Nucleus accumbens (tissue), 56 donors: ENCODE measurements at places on chromosomes 12 and 14.
A peak's percentile ranks its signal among the peaks of the same experiment; 100 is the strongest.

DNA sequence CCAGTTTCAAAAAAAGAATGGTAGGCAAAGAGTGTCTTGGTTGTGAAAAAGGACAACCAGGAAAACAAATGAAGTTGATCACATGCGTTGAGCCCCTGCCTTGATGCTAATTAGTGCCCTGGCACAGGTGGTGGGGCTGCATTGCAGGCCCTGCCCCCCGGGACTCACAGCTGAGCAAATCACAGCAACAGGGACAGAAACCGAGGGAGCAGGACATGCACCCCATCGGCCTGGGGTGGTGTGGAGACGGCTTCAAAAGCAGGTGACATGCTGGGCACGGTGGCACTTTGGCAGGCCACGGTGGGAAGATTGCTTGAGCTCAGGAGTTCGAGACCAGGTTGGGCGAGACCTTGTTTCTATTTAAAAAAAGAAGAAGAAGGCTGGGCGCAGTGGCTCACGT is 1.1 kb upstream of the PAPLN start:
- DNase-seq = no peak

- DNase-seq = no peak
Observed at GRCh38 chr12:105561546-105562198, 231.2 kb downstream of the C12orf75 start.

DNA sequence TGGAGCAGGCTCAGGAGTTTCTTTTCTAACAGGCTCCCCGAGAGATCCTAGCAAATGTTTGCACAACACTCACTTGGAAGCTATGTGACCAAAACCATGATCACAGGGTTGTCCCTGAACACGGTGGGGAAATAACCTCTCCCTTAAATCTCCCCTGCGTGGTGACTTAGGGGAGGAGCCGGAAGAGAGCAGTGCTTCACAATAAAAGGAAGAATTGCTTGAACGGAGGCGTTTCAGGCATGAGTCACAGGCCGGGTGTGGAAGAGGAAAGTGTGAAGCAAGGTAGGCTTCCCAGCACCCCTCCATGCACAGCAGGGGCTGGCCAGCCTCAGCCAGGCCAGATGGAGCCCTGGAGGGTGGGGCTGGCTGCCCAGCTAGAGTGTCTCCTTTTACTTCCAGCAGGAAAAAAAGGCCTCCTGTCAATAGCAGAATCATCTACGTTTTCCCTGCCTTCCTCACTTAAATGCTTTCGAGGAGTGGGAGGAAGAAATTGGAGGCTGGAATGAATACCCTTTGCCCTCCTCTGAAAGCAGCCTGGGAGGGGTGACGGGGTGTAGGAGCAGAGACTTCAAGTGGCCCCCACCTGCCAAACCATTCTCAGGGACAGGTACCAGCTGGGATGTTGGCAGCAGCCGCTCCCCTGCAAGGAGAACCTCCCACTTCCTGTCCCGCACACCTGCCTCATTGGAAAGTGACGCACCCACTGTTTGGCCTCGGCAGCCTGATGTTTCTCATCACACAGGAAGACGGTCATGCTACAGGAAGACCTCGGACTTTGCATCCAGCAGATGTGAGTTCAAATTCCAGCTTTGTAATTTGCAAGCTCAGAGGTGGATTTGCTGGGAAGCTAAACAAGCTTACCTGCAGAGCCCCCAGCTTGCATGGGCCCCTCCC is 30.1 kb upstream of the PPP2R5C start:
- no peak for DNase-seq

DNA sequence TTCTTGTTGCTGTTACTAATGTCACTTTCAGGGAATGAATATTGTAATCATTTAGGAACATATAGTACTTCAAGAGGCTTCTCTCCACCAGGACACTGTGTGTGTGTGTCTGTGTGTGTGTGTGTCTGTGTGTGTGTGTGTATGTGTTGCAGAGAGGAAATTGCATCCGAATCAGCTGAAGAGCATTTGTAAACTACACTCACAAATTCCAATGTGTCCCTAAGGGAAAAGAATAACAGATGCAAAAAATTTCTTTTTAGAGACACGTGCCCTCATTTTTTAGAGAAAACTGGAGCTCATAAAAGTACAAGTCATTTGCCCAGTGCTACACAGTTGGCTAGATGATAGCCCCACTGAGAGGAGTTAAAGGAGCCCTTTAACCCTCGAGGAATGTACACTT is 168.8 kb downstream of the ANO4 start:
- DNase-seq = no peak

DNA sequence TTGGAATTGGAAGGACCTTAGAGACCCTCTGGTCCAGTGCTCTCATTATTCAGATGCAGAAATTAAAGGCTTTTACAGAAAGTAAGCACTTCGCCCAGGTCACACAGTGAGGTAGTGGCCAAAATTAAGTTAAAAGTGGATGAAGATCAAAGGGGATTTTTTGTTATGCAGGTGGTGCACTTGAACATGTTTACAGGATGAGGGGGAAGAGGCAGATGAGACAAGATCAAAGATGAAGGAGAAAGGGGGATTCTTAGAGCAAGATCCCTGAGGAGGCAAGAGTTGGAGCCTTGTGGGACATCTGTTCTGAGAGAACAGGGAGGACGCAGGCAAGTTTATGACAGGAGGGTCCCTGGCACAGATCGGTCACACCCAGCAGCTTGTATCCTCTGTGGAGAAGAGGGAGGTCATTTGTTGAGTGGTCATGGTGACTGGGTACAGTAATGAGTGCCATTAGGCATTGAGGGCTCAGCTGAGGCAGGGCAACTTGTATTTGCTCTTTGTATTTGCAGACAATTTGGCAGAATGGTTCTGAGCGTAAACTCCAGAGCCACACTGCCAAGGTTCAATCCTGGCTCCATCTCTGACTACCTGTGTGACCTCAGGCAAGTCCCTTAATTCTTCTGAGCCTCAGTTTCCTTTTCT is 84.0 kb downstream of the BORCS5 start:
- no peak for DNase-seq

DNA sequence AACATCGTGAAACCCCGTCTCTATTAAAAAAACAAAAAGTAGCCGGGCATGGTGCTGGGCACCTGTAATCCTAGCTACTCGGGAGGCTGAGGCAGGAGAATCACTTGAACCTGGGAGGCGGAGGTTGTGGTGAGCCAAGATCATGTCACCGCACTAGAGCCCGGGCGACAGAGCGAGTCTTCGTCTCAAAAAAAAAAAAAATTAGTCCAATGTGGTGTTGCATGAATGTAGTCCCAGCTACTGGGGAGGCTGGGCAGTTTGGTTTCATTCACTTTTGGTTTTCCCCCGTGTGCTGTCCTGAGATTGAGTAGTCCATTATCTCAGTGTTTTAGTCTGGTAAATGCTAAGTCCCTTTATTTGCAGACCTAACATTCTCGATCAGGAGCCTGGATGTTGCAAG is 19.5 kb downstream of the RPS29 start:
- DNase-seq = no peak

DNA sequence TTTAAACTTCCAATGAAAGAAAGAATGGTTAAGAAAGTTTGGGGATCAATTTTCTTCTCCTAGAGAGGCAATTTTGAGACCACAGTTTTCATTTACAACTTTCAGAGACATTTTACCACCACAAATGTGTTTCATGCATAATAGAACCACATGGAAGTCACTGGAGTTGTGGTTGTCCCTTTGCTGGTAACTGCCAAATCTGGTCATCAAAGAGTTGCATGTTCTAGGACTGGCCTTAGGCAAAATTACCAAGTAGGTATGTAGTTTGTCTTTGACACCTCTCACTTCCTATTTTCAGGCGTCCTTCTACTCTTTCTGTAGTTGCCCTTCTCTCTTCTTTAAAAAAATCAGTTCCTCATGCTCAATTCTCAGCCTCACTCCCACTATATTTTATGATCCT is 54.3 kb upstream of the TMX1 start:
- no peak for DNase-seq

DNA sequence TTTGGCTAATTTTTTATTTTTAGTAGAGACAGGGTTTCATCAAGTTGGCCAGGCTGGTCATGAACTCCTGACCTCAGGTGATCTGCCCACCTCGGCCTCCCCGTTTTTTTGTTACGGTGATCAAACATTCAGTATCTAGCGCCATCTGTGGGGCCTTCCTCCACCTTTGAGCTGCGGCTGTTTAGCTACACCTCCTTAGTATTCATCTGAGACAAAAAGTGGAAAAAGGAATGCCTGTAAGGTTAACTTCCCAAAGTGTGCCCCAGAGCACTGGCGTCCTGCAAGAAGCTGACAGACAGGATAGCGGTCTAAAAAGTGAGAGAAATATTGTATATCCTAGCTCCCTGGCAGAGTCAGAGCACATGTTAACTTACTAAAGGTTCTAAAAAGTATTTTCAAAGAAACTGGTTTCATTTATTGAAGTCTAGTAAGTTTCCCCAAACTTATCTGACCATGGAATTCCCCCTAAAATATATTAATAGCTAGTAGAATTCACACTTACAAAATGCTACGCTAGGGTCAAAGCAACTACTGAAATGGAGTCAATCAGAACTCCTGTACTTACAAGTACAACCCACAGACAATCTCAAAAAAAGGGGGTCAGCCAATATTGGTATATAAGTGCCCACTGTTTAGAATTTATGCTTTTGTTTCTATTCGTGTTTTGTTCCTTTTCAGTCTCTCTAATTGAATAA is 59.1 kb downstream of the DUSP16 start:
- no peak for DNase-seq

DNA sequence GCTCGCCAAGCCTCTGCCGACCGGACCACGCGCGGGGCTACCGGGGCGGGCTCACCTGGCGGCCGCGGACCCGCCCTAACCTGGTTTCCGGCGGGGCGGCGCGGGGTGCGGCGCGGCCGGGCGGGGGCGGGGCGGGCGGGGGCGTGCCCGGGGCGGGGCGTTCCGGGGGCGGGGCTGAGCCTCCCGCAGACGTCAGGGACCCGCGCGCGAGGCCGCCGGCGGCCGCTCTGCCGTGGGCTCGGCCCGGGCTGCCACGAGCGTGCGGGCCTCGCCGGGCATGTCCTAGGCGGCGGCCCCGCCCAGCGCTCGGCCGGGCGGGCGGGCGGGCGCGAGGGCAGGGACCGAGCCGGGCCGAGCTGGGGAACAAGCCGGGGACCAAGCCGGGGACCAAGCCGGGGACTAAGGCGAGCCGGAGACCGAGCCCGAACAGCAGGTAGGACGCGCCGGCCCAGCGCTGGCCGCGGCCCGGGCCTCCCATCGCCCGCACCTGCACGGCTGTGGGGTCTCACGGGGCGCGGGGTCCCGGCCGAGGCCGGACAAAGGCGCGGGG is at the start of gene CEP170B:
TSS of gene CEP170B (plus strand) at position 188 of the 550 bp plus-strand sequence. CDS start 3,183 bp downstream, outside the sequence.
- DNase-seq = peak; percentile 56

- no peak for DNase-seq
Observed at GRCh38 chr14:50148799-50149198, 32.4 kb upstream of the VCPKMT start.

- DNase-seq = no peak
Observed at GRCh38 chr14:79354336-79354735, 857.0 kb downstream of the DIO2 start.

- no peak for DNase-seq
Observed at GRCh38 chr12:50626026-50626425, 121.2 kb downstream of the DIP2B start.

DNA sequence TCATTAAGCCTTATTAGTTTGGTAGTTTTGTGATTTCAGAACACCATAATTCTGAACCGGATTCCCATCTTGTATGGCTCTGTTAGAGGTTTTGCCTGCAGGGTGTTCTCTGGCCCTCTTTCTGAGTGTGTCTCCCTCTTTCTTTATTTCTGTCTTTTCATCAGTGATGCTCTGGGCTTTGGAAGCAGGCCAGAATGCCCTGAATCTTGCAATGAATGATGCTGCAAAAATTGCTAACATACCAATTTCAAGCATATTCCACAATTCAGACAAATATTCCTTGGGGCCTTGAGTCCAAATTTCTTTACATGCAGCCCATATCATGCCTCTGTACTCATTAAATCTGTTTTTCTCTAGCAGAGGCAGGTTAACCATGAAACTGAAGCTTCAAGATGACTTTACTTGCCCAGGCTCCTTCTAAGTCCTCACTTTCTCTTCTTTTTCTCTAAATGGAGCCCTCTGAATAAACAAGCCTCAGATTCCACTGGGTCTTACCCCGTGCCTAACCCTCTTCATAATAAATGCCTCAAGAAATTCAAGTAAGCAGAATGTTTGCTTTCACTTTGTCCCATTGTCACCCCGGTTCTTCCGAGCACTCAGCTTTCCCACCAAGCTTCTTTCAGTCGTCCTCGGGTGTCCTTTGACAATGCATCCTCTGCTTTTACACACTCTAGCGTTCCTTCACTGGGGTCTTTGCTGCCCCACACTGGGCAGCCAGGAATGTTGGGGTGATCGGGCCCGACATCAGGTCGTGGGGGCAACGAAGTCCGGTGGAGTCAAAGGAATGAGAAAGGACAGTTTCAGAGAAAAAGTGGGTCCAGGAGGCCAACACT is 78.8 kb upstream of the SLC38A4 start:
- no peak for DNase-seq

GRCh38 chr12:124620606-124621295 is 53.3 kb upstream of the NCOR2 start:
- no peak for DNase-seq

GRCh38 chr14:80692903-80693302 is 248.6 kb downstream of the CEP128 start:
- no peak for DNase-seq

GRCh38 chr12:15797818-15798217 is 8.6 kb upstream of the EPS8 start:
- no peak for DNase-seq

- DNase-seq = no peak
Observed at GRCh38 chr12:48072266-48072665, 33.6 kb downstream of the SENP1 start.

- DNase-seq = no peak
Observed at GRCh38 chr14:99484106-99484505, 2.9 kb downstream of the CCNK start.

GRCh38 chr14:71121711-71122110 is 214.5 kb downstream of the PCNX1 start:
- DNase-seq = no peak

DNA sequence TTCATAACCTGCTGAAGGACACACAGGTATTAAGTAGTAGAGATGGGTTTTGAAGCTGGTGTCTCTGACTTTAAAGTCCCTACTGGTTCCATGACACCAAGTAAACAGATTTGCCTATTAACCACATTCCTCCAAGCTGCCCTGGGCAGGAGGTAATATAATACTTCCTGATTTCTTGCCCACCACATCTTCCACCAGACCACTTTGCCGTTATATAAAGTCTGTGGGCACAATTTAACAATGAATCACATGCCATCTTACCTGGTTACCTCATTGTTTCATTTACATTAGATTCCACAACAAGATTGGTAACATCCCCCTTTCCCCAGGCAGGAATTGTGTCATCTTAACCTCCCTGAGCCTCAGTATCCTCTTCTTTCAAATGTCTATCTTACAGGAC is 900 bp upstream of the LRRC23 start:
- no peak for DNase-seq

GRCh38 chr12:11774821-11775220 is 125.3 kb downstream of the ETV6 start:
- no peak for DNase-seq

DNA sequence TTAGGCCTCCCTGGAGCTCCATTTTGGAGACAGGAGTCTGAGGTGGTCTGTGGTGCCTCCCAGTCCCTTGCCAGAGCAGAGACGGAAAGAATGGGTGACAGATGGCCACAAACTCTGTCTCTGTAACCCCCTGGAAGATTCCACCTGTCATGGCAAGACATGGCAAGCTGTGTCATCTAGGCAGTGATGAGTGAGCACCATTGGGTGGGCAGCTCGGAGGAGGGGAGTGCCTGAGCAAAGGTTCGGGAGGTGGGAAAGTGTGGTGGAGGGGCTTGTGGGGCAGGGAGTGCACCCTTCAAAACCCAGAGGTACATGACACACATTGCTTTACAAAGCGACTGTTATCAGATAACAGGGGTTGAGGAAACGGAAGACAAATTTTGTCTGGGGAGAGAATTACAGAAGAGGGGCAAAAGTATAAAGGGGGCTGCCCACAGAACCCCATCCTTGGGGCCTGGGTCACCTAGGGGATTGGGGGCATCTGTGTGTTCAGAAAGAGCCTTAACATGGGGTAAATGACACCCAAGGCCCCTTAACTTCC is 3.5 kb downstream of the RIN3 start:
- DNase-seq = no peak
